ENCODE measurements at places on chromosomes 11 and 22.
A peak's percentile ranks its signal among the peaks of the same experiment; 100 is the strongest.

DNA sequence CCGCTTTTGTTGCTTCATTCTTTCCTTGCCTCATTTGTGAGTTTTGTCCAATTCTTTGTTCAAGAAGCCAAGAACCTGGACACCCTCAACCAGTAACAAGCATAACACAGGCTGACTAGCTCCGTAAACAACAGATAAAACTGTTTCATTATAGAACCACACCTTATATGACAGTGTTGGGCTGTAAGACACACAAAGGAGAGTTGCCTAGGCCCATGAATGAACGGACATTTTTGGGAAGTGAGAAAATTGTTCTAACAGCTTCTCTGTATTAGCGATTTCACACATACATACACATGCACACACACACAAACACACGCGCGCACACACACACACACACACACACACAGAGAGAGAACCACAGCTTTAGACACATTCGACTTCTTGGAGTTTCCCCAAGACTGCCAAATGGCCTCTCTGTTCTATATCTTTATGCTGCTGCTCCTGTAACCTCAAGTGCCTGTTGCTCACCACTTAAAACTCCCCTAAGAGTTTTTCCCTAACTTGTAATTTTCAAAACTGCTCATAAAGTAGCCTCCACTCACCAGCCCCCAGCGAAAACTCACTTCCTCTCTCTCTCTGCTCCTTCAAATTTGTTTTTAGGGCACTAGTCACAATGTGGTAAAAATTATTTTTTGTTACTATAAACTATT, 35.9 kb downstream of the CTSC start:
- DNase-seq = no peak

DNA sequence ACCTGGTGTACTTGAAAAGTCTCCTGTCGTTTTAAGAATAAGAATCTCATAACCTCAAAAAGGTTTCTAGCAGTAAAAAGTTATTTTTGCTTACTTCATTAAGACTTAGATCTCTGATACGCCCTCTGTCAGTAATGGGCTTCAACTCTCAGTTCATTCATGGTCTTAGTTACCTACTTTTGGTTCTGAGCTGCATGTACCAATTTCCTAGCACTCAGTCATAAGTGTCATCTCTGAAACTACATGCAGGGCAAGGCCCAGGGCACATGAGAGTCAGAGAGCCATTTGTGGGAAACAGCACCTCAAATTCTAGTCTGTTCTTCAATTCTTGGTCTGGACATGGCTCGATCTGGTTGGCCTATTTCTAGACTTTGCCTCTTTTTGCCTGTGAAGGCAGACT, 838.4 kb downstream of the FAM181B start:
- DNase-seq = no peak

DNA sequence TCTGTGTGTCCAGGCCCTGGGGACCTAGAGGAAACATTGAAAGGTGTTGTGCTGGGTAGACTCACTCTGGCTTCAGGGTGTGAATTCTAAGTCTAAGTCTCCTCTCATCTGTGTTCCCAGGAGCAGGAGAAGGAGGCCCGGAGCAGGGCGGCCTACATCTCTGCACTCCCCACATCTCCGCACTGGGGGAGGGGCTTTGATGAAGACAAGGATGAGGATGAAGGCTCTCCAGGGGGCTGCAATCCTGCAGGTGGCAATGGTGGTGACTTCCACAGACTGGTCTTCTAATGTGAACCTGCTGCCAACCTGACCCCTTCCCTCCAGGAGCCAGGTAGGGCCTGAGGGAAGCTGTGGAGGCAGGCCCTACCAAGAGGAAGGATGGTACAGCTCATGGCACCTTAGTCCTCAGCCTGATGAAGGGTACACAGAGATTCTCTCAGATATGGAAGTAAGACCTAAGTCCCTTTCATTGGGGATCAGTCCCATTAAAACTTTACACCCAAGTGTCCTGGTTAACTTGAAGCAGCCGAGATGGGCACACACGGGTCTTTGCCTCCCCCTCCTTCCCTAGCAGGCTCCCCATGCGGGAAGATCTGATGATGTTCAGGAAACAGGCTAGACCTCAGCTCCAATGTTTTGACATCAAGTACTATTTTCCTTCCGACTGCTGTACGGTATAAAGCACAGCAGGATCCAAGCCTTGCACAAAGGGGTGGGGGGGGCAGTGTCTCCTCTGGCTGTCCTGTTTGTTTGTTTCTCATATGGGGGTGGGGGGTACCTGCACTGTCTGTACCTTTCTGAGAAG, 25.0 kb downstream of the USP35 start:
- DNase-seq = no peak

DNA sequence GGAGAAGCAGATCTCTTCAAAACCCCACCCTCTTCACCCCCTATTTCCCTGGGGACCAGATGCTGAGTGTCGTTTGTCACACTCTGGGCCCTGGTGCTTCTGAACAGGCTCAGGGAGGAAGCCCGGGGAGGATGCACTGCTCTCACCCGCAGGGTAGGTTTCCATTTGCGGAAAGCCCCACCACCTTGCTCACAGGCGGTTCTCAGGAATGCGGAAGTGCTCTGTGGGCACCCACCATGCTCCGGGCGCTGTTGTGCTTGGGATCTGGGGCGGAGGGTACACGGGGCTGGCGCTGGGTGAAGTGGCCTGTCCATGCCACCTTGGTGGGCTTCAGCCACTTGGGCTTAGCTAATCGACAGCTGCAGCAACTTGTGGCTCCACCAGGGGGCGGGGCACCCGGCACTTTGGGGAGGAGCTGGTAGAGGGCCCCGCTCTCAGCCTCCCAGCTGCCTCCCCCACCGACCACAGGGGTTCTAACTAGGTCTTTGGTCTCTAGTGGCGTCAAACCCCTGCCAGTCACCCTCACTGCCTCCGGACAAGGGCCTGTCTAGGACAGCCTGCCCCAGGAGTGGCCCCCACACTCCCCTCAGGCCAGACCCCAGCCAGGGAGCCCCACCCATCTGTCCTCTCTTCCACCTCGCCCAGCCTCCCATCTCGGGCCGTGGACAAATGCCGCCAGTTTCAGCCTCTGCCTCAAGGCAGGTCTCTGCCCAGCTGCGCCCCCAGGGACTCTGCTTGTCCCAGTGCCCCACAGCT, 7.4 kb downstream of the NDUFV1 start:
- peak; percentile 70 for DNase-seq

DNA sequence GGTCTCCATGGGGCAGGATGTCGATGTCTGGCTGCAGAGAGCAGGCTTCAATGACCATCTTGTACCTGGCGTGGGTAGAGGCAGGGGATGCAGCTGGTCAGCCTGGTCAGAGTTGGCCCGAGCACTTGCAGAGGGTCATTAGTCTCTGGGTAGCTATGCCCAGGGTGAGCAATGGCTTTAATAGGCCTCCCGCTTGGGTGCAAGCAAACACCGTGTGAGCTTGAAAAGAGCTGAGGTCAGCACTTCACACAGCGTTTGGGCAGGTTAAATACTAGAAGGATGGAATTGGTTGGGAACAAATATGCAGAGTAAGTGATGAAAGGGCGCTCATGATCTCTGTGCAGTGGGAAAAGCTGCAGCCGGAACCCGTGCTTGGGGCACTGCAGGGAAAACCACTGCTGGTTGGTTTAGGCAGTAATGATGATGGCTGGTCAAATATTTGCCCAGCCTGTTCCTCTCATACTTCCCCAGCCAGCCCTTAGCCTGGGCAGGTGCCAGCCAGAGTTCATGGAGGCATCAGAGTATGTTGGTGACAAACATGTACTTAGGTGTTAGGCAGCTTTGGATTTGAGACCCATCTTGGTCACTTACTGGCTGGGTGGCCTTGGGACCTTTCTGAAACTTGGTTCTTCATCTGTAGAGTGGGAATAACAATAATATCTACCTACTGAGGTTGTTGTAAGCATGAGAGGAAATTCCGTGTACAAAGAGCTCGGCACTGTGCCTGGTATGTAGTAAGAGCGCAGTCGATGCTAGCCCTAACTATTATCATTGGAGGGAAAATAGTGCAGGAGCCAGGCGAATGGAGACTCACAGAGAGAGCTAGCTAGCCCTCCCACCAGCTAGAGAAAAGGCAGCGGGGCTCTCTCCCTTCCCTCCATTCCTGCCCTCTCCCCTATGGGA, 25.2 kb upstream of the KCNJ11 start:
- no peak for DNase-seq

DNA sequence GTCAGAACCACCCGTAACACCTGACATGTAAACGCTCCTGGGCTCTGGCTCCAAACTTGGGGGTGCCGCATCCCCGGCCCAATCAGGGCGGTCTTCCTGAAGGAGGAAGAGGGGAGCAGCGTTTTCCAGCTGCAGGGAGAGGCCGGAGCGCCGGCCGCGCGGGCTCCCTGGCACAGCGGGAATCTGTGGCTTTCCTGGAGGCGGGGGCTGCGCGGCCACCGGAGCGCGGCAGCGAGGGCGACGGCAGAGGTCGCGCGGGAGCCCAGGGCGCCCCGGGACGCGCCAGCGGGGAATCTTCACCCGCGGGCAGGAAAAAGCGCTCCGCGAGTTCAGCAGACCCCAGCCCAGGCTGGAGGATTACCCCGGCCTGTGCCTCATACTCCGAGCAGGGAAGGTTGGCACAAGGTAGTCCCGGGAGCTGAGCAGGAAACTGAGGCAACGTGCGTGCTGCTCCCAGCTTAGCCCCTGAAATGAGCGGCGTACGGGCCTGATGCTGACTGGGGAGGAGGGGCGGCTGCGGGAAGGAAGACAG, 600 bp upstream of the ESAM start:
- no peak for DNase-seq

DNA sequence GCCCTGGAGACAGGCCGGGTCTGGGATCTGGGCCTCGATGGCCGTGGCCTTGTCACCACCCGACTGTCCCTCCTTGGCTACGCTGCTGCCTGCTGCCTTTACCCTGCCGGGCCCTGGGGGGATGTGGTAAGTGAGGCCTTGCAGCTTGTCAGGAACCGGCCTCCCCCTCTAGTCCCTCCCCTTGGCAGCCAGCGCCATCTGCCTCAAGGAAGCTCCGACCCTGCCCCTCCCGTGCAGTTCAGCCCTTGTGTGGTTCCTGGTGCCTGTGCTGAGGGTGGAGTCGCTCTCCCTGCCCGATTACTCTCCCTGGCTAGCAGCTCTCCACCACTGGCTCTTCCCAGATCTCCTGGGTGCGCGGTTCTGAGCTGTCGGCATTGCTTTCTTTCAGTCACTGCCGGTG, 33.7 kb downstream of the CTTN start:
- no peak for DNase-seq

DNA sequence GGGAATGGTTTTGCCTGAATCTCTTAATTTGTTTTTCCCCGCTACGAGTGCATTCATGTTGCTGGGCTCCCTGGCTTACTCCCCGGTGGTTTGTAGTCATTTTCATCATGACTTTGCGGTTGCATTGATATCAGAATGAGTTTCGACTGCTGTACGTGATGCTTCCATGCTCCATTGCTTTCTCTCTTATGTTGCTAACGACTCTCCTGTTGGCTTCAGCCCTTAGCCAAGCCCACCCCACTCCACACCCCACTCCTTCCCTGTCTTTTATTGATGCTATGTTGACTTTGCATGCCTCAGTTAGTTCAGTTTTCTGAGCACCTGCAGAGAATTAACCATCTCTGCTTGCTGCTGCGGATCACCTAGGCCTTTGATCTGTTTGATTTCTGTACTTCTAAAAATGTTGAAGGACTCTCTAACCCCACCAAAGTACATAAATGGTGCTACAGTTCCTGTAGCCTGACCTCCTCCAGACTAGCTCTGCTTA, 65.3 kb downstream of the ARFGAP2 start:
- no peak for DNase-seq
